ENCODE measurements at places on chromosomes 2 and 18.
A peak's percentile ranks its signal among the peaks of the same experiment; 100 is the strongest.

DNA sequence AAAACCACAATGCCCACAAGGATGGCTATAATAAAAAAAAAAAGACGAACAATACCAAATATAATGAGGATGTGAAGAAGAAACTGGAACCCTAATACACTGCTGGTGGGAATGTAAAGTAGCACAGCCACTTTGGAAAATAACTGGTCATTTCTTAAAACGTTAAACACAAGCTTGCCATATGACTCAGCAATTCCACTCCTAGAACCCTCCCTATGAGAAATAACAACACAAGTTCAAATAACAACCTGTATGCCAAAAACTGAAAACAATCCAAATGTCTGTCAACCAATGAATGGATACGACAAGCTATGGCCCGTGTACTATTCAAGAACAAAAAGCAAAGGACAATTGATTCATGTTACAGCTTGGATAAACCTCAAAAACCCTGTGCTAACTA is 7.0 kb upstream of the ALPK2 start:
- DNase-seq = peak; percentile 75

- no peak for DNase-seq
Measured at GRCh38 chr2:67498931-67499330, 101.8 kb downstream of the ETAA1 start.

- DNase-seq = no peak
Measured at GRCh38 chr18:76978616-76979015, 154.0 kb downstream of the MBP start.

- no peak for DNase-seq
Measured at GRCh38 chr2:62344472-62344871, 148.6 kb downstream of the B3GNT2 start.

- no peak for DNase-seq
Measured at GRCh38 chr2:237588044-237588696, 2.4 kb downstream of the RAB17 start.

DNA sequence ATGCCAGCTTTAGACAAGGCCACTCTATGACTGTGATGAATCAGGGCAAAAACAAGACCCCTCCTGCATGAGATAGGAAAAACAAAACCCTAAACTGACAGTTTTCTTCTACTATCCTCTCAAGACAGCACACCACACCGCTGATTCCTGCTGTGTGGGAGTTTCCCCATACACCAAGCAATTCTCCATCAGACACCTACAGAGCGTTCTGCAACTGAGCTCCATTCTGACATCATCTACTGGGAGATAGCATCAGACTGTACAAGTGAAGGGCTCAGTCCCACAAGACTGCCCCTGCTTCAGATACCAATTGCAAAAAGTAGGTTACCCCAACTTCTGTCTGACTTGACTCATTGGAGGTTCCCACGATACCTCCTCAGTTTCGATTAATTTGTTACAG is 130.6 kb downstream of the TSN start:
- no peak for DNase-seq

DNA sequence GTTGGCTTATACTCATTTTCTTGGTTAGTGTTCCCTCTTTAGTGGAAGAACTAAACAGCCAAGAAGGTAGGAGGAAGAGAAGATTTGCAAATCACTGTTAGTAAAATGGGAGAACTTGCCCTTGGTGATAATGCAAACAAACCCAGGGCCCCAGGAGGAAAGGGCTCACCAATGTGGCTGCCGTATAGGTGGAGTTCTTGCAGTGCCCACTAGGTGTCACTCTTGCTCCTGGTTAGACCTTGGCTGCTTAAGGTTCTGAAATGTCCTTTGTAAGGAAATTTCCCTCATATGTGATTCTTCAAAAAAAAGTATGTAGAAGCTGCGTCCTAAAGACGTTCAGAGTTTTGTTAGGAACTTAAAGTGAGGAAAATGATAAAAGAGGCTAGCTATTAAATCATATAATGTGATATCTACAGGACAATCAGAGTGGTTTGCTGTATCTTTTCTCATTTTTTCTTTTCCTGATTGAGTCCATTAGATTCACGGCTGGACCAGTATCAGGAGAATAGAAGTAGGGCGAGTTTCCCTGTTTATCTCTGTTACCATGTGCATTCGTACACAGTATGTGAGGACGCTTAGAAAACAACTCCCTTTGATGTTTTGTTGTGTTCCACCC is 48.6 kb downstream of the RPIA start:
- DNase-seq = peak; percentile 64

- no peak for DNase-seq
Measured at GRCh38 chr18:22939649-22940048, 6.5 kb downstream of the RBBP8 start.

- peak; percentile 1 for DNase-seq
Measured at GRCh38 chr2:137659616-137660015, 304.7 kb upstream of the HNMT start.

GRCh38 chr2:11923935-11924334 is 177.5 kb downstream of the LPIN1 start:
- DNase-seq = no peak

DNA sequence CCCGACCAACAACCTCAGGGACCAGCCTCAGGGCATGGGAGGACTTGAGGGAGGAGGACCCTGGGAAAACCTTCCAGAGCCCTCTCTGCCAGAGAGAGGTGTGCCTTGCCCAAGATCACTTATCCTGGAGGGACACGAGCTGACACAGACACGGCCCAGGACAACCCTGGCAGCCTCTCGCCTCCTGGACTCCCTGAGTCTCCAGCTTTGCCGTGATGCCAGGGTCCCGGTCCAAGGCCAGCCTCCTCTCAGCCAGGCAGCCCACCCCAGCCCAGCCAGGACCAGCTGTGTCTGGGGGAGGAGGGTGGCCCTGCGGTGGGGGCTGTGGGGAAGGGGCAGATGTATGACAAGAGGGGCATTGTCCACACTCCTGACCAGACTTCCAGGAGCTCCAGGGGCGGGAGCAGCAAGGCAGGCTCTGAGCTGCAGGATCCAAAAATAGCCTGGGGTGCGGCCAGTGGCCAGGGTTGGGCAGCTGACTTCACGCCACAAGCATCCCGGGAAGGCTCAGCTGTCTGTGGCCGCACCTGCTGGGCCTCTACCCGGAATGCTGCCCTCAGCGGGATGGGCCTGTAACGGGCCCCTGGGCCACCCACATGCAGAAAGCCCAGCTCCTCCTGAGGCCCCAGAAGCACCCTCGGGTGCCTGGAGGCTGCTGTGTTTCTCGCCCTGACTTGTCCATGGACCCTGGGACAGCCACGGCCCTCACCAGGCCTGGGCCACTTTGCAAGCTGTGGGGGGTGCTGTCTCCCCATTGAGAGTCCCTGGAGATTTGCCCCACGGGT is 65.5 kb upstream of the GPC1 start:
- peak; percentile 94 for DNase-seq

- DNase-seq = no peak
Measured at GRCh38 chr2:9076210-9076609, 72.7 kb upstream of the MBOAT2 start.

- no peak for DNase-seq
Measured at GRCh38 chr2:696999-697627, 19.9 kb upstream of the TMEM18 start.

DNA sequence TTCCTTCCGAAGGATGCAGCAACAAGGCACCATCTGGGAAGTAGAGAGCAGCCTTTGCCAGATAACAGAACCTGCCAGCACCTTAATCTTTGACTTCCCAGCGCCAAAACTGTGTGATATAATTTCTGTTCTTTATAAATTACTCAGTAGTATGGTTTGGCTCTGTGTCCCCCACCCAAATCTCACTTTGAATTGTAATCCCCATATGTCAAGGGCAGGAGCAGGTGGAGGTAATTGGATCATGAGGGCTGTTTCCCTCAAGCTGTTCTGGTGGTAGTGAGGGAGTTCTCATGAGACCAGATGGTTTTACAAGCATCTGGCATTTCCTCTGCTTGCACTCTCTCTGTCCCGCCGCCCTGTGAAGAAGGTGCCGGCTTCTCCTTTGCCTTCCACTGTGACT is 899.9 kb downstream of the TRIB2 start:
- no peak for DNase-seq

- no peak for DNase-seq
Measured at GRCh38 chr2:238925281-238925680, 77.4 kb downstream of the TWIST2 start.

DNA sequence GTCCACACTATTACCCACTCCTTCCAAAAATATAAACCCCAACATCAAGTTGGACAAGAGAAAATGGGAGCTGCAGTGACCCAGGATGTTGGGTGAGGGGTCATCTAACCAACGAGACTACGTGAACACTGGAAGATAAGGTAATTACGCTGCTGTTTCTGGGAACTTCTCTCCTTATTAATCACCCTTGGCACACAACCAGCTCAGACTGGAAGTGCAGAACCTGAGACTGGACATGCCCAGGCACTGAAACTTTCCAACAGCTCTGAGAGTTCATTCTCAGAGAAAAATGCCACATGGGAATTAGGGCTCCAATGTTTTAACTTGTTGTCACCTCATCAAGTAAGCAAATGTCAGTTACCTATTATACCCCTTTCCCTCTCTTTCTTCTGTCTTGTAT is 135.3 kb downstream of the CCDC148 start:
- DNase-seq = no peak

GRCh38 chr2:207217442-207217841 is 51.7 kb upstream of the KLF7 start:
- DNase-seq = no peak

- no peak for DNase-seq
Measured at GRCh38 chr2:30978044-30978443, 160.2 kb downstream of the GALNT14 start.

DNA sequence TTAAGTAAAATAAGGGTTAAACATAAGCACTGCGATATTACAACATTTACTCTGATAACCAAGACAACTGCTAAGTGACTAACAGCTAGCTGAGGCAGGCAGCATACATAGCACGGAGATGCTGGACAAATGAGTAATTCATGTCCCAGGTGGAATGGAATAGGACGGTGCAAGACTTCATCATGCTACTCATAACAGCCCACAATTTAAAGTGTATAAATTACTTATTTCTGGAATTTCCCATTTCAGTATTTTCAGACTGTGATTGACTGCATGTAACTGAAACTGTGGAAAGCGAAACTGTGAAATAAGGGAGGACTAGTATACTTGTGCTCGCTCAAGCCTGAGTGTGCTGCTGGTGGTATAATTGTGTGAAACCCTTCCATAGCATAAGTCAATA is 12.9 kb downstream of the IER3IP1 start:
- peak; percentile 56 for DNase-seq

GRCh38 chr2:33343387-33343895 is 133.0 kb upstream of the RASGRP3 start:
- no peak for DNase-seq

DNA sequence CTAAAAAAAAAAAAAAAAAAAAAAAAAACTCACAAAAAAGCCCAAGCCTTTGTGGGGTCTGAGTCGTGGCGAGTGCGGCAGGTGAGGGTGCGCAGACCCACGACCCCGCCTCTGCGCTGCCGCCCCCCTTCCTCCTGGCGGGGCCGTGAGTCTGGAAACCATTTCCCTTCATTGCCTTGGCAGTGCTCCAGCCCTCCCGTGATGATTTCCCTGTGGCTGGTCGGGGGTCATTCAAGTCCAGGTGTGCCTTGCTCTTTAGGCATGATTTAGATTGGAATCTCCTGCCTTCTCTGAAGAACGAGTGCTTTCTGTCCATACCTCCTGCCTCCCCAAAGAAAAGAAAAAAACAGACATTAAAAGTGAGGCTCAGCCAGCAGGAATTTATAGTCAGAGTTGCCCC is 161.8 kb downstream of the FAM210A start:
- DNase-seq = no peak

DNA sequence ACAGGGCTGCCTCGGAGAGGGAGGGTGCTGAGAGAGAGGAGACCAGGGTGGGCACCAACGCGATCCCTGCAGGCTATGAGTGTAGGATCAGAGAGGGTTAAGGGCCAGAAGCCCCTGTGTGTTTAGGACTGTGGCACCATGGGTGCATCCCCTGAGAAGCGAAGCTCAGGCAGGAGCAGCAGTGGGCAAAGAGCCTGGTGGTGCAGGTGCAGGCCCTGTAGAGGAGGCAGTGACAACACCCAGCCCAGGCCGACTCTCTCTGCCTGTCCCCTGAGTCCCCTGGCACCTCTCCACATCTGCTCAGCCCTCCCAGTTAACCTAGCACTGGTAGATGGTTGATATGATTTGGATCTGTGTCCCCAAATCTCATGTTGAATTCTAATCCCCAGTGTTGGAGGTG is 139.8 kb downstream of the RNF152 start:
- no peak for DNase-seq

GRCh38 chr18:22282311-22283115 is 113.1 kb downstream of the GATA6 start:
- DNase-seq = peak; percentile 60

DNA sequence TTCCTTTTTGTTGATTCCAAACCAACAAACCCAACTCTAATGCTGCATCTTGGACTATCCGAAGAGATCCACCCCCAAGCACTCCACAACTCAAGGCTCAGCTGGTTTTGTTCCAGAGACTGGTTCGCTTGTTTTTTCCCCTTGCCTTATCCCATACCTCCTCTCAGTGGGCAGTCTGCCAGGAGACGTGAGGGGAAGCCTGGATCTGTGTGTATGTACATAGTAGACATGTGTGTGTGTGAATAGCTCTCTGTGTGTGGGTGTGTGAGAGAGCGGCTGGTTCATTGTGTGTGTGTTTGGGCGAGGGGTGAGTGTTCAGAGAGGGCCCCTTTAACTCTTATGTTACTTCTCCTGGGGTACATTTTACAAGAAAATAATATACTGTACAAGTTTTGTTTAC is 94.4 kb downstream of the NRP2 start:
- no peak for DNase-seq

DNA sequence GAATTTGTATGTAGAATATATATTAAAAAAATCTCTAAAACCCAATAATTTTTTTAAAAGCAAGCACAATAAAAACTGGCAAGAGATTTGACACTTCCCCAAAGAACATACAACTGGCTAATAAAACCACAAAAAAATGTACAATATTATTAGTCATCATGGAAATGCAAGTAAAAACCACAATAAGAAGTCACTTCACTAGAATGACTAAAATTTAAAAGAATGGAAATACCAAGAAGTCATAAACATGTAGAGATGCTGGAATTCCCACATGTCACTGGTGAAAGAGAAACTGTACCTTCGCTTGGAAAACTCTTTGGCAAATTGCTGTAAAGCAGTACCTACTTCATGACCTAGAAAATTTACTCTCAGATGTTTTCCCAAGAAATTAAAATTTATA is 43.4 kb upstream of the KYNU start:
- DNase-seq = peak; percentile 67

GRCh38 chr18:24878289-24878688 is 417.9 kb downstream of the HRH4 start:
- DNase-seq = peak; percentile 71

DNA sequence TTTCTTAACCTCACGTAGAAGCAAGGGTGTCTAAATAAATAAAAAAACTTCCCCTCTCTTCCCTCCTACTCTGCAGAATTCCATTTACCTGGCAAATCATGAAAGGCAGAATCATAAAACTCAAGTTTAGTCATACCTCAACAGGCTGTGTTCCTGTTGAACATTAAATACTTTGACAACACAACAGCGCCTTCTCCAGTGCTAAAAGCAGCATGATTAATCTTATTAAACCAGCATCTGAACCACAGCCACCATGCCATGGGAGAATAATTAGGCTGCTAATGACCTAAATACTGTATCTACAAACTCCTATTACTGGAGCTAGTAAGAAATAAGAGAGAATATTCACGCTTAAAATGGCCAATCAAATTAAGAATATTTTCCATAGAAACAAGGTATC is 68.1 kb downstream of the CDH2 start:
- peak; percentile 46 for DNase-seq
